Activated T-helper 1 cell treated with anti-CD3 and anti-CD28 coated beads, Interleukin-2, amount 50 U/mL, for 16 hours (primary cell): ENCODE measurements at places on chromosomes 16 and 17.

DNA sequence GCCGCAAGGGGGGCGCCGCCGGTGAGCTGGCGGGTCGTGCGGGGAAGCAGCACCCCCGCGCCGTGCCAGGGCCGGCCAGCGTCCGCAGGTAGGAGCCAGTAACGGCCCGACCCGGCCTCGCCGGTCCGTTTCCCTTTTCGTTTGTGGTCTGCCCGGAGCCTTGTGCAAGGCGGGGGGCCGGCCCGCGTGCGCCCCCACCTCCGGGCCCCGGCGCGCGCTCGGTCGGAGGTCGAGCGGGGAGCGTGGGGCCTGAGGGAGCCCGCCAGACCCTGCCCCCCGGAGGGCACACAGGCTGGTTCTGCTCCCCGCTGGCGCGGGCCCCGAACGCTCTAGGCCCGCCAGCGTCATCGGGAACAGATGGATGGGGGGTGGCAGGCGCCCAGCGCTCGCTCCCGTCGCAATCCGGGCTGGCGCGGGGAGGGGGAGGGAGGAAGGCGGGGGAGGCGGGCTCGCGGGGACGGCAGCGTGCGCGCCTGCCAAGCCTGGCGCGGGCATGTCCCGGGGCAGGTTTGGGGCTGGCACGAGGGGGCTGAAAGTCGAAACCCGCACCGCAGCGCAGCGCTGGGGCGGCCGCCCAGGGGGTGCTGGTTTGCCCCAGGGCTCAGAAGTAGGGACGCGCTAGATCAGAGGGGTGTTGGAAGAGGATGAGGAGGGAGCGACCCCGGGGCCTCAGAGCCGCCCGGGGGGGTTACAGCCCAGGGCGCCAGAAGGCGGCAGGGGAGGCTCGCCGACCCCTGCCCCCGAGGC, 1.5 kb upstream of the GSE1 start:
- peak; percentile 26 for DNase-seq

DNA sequence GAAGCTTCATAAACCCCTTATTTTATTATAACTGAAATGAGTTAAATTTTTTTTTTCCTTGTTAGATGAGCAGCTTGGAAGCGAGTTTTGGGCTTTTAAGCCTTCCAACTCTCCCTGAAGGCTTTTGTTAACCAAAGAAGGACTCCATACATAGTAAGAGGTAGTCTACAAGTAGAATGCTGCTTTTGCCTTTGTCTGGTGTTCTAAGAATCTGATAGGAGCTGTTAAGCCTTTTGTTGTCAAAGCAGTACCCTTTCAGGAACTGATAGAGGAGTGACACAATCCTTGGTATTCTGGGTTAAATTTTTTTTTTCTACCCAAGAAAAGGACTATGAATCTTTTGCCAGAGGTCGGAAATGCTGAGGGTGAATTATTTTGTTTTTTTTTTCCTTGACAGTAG, 26.1 kb downstream of the MAP2K4 start:
- no peak for DNase-seq

DNA sequence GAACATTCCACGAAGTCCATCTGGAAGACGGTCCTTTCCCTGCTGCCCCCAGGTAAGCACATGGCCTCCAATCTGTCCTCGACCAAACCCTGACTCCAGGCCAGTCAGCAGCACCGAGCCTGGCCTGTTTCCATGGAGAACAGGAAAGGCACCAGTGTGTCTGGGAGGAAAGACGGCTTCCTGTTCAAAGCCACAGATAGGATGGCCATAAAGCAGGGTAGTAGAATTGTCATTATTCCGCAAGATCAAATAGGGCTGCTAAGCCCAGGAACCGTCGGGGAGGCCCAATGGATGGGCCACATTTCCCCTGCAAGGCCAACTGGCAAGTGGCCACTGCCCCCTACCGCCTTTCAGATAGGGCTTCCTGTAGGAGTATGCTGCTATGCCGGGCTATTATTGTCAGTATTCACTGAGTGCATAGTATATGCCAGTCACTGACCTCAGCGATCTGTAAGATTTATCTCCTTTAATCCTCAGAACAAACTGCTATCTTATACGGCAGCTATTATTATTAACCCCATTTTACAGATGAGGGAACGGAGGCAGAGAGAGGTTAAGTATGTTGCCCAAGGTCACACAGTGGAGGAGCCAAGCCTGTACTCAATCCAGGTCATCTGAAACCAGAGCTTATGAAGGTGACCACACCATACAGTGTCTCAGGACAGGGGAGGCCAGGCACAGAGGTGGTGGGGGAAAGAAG, 23.0 kb upstream of the PLCG2 start:
- DNase-seq: no peak

DNA sequence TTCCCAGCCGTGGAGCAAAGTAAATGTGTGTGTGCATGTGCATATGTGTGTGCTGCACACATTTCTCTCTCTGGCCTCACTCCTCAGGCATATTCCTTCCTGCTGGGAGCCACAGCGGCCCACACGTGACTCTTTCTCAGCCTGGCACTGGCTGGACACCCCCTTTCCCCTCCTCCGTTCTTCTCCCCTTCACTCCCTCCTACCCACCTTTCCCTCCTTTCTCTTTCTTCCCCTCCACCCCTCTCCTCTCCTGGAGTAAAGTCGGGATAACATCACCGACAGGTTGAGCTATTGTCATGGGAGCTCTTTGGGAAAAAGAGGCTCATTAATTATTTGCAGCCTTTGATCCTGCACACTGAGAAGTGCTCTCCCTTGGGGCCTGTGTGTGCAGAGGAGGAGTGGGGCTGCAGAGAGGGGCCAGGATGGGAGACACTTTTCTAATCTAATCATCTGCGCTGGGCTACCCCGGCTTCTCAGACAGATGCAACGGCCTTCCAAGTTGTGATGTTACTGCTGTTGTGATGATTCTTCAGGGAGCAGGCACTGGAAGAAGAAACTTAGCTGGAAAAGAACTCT, 126.3 kb upstream of the HSBP1 start:
- DNase-seq: no peak

DNA sequence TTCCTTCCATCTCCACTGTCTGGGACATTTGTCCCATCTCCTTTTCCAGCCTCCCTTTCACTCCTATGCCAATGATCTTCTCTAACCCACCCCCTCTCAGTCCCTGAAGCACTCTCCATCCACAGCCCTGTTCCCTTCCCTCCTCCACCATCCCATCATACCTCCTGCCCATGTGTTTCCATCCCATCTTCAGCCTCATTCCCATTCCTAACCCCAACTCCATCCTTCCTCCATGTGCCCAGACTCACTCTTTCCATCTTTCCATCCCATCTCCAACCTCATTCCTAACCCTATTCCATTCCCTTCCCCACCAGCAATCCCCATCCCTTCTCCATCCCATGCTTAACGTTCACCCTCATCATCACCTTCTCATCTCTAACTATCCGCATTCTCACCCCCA, 4.3 kb downstream of the IL27 start:
- DNase-seq: no peak

- no peak for DNase-seq
Measured at GRCh38 chr16:81841722-81842121, 62.6 kb downstream of the PLCG2 start.
